Sigmoid colon (tissue), 7 donors: ENCODE measurements at places on chromosomes 2 and 18. TPM values are rescaled to one million over a fixed set of nuclear protein-coding genes. Genes with fewer than 3 reads are reported as not detected.

GRCh38 chr2:3461801-3462492 is 57.4 kb downstream of the ADI1 start:
- H3K36me3 ChIP-seq: peaks cover 33% of the 10 kb centered on the region
- H3K27ac ChIP-seq: peak overlapping the region; percentile 30
- peaks cover 13% of the 10 kb centered on the region for H3K4me1 ChIP-seq
- H3K4me3 ChIP-seq: no peak overlapping the region
- DNase-seq: peak; percentile 51
- H3K27me3 ChIP-seq: no peaks in the 10 kb centered on the region

- no peak overlapping the region for H3K27ac ChIP-seq
- no peaks in the 10 kb centered on the region for H3K36me3 ChIP-seq
- H3K4me3 ChIP-seq: no peak overlapping the region
- no peaks in the 10 kb centered on the region for H3K4me1 ChIP-seq
- no peaks in the 10 kb centered on the region for H3K27me3 ChIP-seq
Measured at GRCh38 chr2:200264631-200265030, 41.9 kb upstream of the SPATS2L start.

- no peaks in the 10 kb centered on the region for H3K27me3 ChIP-seq
- H3K27ac ChIP-seq: no peak overlapping the region
- no peak for DNase-seq
- H3K4me1 ChIP-seq: no peaks in the 10 kb centered on the region
- no peaks in the 10 kb centered on the region for H3K36me3 ChIP-seq
Measured at GRCh38 chr2:31390324-31390723, 24.2 kb downstream of the XDH start.

DNA sequence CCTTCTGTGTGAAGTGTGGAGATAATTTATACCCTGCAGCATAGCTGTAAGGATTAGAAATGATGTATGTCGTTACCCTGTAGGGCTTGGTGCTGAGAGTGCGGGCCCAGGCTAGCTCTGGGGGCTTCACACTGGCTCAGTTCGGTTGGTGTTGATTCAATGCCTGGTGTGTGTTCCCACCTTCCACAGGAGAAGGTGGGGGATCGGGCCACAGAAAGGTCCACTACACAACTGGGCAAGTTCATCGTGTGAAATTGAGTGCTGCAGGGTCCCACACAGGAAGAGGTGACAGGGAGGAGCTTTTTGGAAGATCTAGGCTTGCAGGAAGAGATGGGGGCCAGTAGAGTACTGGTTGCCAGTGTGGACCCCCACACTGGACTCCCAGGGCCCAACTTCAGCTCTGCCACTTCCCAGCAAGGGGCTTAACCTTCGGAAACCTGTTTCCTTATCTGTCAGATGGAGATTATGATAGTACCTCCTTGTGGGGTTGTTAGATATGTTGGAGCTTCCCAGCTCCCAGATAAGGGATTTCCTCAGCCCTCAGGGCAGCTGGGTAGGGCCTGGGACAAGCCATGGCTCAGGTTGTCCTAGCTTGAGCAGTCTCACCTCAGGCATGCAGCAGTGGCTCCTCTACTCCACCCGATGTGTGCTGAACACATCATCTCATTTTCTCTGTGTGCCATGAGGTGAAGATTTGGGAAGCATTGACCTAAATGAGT is 71.5 kb downstream of the TMEM247 start:
- H3K4me3 ChIP-seq: no peak overlapping the region
- H3K4me1 ChIP-seq: peaks cover 52% of the 10 kb centered on the region
- H3K27ac ChIP-seq: no peak overlapping the region

DNA sequence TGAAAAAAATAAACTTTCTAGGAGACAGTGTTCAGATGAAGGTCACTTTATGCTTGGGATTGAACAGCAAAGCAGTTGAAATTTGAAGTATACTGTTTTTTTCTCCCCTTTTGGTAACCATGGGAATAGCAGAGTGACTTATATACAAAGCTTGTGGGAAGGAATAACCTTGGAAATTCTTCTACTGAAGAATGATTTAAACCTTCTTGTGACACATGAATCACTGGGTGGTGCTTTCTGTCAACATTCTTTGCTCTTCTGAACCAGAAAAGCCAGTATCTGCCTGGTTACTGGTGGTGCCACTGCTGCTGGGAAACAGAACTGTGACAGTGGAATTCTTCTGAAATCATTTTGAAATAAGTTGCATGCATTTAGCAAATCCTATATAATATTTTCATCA is 39.4 kb upstream of the RND3 start:
- no peak overlapping the region for H3K4me3 ChIP-seq
- H3K27ac ChIP-seq: no peak overlapping the region
- no peaks in the 10 kb centered on the region for H3K4me1 ChIP-seq
- no peak for DNase-seq
- no peaks in the 10 kb centered on the region for H3K27me3 ChIP-seq
- no peaks in the 10 kb centered on the region for H3K36me3 ChIP-seq

DNA sequence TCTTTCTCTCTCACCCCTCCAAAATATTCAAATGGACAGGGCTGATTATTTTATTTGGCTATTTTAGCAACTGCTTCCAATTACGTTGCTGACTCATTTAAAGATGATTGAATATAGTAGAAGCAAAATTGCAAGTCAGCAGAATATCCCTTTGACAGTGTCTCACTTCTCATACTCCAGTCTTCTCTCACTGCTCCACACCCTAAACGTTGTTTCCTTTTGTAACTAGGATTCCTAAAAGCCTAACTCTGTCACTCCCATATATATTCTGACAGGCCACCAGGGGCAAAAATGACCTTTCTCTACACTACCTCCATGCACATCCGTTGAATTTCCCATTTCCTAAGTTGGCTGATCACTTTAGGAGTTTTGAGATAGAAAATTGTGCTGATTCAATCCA is 351.1 kb downstream of the RND3 start:
- no peak overlapping the region for H3K4me3 ChIP-seq
- no peaks in the 10 kb centered on the region for H3K36me3 ChIP-seq
- H3K4me1 ChIP-seq: no peaks in the 10 kb centered on the region
- no peaks in the 10 kb centered on the region for H3K27me3 ChIP-seq
- no peak for DNase-seq

GRCh38 chr2:12488352-12489318 is 228.1 kb upstream of the TRIB2 start:
- H3K27me3 ChIP-seq: no peaks in the 10 kb centered on the region
- DNase-seq: no peak
- no peaks in the 10 kb centered on the region for H3K36me3 ChIP-seq
- no peak overlapping the region for H3K4me3 ChIP-seq

GRCh38 chr2:231542136-231542535 is 11.9 kb upstream of the NMUR1 start:
- H3K4me3 ChIP-seq: no peak overlapping the region
- no peaks in the 10 kb centered on the region for H3K27me3 ChIP-seq
- no peak for DNase-seq
- no peak overlapping the region for H3K27ac ChIP-seq
- no peaks in the 10 kb centered on the region for H3K36me3 ChIP-seq

Gene DHRS9
- 0.36 TPM for total RNA-seq

Gene UNC80
- total RNA-seq: 2.4 TPM

Gene DNER
- 17.1 TPM for total RNA-seq
